ENCODE measurements at places on chromosomes 2 and 18. TPM values are rescaled to one million over a fixed set of nuclear protein-coding genes. Genes with fewer than 3 reads are reported as not detected.

DNA sequence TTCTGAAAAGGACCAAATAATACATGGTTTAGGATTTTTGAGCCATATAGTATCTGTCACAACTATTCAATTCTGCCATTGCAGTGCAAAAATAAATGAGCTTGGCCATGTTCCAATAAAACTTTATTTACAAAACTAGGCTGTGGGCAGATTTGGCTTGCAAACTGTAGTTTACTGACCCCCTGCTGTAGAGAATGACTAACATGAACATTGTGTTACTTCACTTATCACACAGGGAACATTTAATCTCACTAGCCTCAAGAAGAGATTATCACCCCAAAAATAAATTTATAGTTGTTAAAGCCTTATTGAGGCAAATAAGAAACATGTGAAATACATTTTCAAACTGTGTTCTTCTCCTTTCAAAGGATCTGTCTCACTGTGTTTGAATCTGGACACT is 766.2 kb downstream of the MBD2 start:
- no peak for DNase-seq

GRCh38 chr2:42865884-42866881 is 73.8 kb upstream of the HAAO start:
- DNase-seq: no peak

GRCh38 chr2:3487028-3487425 is 32.3 kb downstream of the ADI1 start:
- no peak for DNase-seq

- no peak for DNase-seq
Observed at GRCh38 chr2:60479226-60480088, 74.0 kb downstream of the BCL11A start.

GRCh38 chr2:63853527-63854310 is 12.0 kb downstream of the UGP2 start:
- DNase-seq: no peak

DNA sequence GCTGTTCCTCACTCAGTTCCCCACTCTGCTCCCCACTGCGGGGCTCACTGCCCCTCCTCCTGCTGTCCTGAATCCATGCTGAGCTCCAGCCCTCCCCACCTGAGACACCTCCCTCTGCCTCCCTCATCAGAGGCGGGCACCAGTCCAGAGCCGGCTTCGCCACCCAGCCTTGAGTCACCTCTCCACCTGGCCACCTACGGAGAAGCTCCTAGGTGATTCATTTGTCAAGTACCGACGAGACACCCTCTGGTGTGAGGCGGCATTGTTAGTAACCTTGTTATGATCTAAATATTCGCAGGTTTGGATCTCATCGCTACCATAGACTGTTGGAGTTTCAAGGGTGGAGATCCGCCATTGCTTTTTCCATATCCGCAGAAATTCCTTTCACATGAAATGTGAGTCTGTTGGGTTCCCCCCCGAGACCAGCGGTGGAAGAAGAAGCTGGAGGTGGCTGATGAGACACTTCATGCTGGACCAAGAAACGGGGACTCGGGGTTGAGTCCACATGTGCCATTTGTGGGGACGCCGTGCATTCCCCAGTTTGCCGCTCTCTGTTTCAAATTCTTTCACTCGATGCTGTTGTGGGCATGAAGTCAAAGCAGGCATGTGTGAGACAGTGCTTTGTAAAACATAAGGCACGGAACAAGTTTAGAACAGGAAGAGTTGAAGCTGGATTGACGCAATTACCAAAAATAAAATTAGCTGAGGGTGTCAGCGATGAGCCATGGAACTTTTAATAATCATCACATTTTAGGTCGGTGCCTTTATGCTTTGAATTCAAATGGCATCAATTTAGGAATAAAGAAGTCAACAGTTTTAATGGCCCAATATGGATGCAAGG is 259.8 kb upstream of the HDAC4 start:
- no peak for DNase-seq

Gene SULT1C4
- total RNA-seq: not detected

All from thoracic aorta (tissue), 2 donors.